ENCODE measurements at places on chromosomes 13 and 19. TPM values are rescaled to one million over a fixed set of nuclear protein-coding genes. Genes with fewer than 3 reads are reported as not detected.

DNA sequence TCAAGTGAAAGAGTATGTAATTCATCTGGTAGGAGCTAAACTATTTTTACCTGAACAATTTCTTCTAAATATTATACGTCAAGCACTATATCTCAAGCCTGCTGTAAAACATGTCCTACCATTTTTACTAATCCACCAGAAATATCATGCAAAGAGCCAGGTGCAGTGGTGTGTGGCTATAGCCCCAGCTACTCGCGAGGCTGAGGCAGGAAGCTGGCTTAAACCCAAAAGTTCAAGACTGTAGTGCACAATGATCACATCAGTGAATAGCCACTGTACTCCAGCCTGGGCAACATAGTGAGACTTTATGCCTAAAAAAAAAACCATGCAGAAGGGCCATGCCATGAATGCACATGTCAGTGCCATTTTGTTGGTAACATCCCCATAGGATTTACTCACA lies 20.7 kb upstream of the CLN5 start:
- H3K4me1 ChIP-seq: no peaks in the 10 kb centered on the region
- H3K36me3 ChIP-seq: no peaks in the 10 kb centered on the region
- no peaks in the 10 kb centered on the region for H3K27me3 ChIP-seq
- DNase-seq: no peak
- no peak overlapping the region for H3K27ac ChIP-seq

DNA sequence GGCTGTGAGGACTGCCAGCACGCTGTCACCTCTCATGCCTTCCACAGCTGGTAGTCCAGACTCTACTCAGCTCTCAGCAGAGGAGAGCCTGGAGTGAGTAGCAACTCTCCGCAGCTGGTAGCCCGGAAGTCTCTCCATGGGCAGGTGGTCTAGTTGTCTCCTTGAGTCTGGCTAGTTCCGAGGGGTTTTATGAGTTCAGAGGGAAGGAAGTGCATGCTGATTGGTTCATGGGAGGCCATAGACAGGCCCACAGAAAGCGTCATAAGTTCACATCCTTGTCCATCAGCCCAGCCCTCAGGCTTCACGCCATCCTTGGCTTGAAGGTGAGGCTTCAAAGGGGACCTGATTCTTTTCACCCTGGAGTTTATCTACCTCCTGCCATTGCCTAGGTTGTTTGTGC lies 2662.4 kb upstream of the PCDH20 start:
- no peak overlapping the region for H3K27ac ChIP-seq
- no peaks in the 10 kb centered on the region for H3K36me3 ChIP-seq
- H3K27me3 ChIP-seq: no peaks in the 10 kb centered on the region
- no peak overlapping the region for H3K4me3 ChIP-seq

DNA sequence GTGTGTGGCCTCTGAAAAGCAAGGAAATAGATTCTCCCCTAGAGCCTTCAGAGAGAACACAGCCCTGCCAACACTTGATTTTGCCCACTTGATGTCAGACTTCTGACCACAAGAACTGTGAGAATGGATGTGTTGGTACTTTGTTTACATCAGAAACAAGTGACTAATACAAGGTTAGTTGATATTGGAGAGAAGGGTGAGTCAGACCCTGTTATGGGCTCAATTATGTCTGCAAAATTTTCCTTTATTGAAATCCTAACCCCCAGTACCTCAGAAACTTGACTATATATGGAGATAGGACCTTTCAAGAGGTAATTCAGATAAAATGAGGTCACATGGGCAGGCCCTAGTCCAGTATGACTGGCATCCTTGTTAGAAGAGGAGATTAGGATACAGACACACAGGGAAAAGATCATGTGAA lies 226.7 kb downstream of the RFC3 start:
- DNase-seq: no peak
- H3K4me3 ChIP-seq: no peak overlapping the region
- no peaks in the 10 kb centered on the region for H3K27me3 ChIP-seq

DNA sequence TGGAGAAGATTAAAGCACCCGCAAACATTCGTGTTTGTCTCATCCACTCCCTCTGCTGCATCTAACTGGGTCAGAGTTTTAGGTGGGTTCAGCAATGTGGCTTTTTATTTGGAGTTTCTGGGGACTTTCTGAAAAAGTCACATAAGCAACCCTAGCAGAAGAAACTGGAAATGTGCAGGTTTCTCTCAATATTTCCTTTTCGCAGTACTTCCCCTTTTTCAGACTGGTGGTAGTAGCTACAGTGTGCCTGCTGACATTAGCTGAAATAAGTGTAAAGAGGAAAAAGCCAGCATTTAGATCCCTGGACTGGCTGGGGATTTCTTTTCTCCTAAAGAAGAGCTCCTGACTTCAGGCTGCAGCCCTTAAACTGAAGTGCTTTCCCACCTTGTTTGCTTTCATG lies 15.9 kb upstream of the OLFM4 start:
- no peak overlapping the region for H3K27ac ChIP-seq
- no peak overlapping the region for H3K4me3 ChIP-seq
- H3K4me1 ChIP-seq: no peaks in the 10 kb centered on the region
- no peaks in the 10 kb centered on the region for H3K27me3 ChIP-seq
- no peak for DNase-seq

- no peaks in the 10 kb centered on the region for H3K4me1 ChIP-seq
- DNase-seq: peak; percentile 71
- H3K27me3 ChIP-seq: no peaks in the 10 kb centered on the region
- peaks cover 8% of the 10 kb centered on the region for H3K36me3 ChIP-seq
- H3K27ac ChIP-seq: no peak overlapping the region
- no peak overlapping the region for H3K4me3 ChIP-seq
These were observed 180.9 kb downstream of the PCCA start for GRCh38 chr13:100269837-100270236.

IFNL4 gene
- total RNA-seq: not detected

GRCh38 chr13:31937436-31937835 lies 94.1 kb upstream of the FRY start:
- no peaks in the 10 kb centered on the region for H3K4me1 ChIP-seq
- H3K4me3 ChIP-seq: no peak overlapping the region
- DNase-seq: no peak

CATSPERD gene
- not detected for total RNA-seq

CADM4 gene
- total RNA-seq: 19.9 TPM

DNA sequence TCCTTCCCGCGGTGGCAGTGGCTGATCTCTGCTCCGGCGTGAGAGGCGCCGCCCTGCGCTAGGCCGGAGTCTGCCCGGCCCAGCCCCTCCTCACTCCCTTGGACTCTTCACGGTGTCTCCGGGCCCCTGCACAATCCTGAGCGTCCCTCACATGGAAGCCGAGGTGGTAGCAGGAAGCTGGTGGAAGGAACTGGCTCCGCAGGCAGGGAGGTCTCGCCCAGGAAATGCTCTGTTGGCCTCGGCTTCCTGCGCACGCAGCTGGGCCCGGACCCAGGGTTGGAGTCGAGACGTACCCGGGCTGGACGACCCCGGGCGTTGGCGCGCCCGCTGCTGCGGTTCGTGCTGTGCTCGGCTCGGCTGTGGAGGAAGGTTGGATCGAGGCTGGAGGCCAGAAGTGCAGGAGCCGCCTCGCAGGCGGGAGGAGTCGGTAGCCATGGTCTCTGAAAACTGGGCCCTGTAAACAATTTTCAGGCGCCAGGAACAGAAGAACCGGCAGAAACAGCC lies 46.3 kb downstream of the ZNF724 start:
- H3K27me3 ChIP-seq: no peaks in the 10 kb centered on the region
- DNase-seq: no peak
- peak overlapping the region; percentile 54 for H3K27ac ChIP-seq
- H3K4me1 ChIP-seq: no peaks in the 10 kb centered on the region

GRCh38 chr13:25923217-25924085 lies 128.4 kb downstream of the SHISA2 start:
- no peaks in the 10 kb centered on the region for H3K27me3 ChIP-seq
- H3K27ac ChIP-seq: no peak overlapping the region
- DNase-seq: no peak
- no peaks in the 10 kb centered on the region for H3K4me1 ChIP-seq
- no peaks in the 10 kb centered on the region for H3K36me3 ChIP-seq
- no peak overlapping the region for H3K4me3 ChIP-seq

DNA sequence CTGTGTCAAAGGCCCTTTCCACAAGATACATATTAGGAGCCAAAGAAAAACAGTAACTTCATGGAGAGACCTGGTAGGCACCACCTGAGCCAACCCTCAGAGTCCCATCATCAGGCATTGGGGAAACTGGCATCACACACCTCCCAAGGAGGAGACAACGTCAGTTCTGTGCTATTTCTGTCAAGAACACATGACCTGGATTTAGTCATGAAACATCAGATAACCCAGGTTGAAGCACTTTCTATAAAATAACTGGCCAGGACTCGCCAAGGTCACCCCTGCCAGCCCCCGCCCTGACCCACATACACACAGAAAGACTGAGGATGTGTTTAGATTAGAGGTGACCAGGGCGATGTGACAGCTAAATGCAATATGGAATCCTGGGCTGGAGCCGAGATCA lies 35.6 kb downstream of the COL4A1 start:
- DNase-seq: no peak
- H3K36me3 ChIP-seq: no peaks in the 10 kb centered on the region
- peaks cover 91% of the 10 kb centered on the region for H3K4me1 ChIP-seq
- no peaks in the 10 kb centered on the region for H3K27me3 ChIP-seq
- peak overlapping the region; percentile 84 for H3K27ac ChIP-seq

GRCh38 chr19:39082745-39083598 lies 1.2 kb upstream of the ACP7 start:
- H3K27me3 ChIP-seq: peaks cover 71% of the 10 kb centered on the region
- no peak overlapping the region for H3K27ac ChIP-seq
- no peak for DNase-seq
- H3K36me3 ChIP-seq: no peaks in the 10 kb centered on the region
- no peak overlapping the region for H3K4me3 ChIP-seq

GRCh38 chr19:55232986-55233385 lies 4.4 kb upstream of the TMEM86B start:
- peaks cover 10% of the 10 kb centered on the region for H3K4me1 ChIP-seq
- DNase-seq: no peak
- no peak overlapping the region for H3K27ac ChIP-seq
- peaks cover 41% of the 10 kb centered on the region for H3K36me3 ChIP-seq

CEACAM19 gene
- 1.3 TPM for total RNA-seq

DNA sequence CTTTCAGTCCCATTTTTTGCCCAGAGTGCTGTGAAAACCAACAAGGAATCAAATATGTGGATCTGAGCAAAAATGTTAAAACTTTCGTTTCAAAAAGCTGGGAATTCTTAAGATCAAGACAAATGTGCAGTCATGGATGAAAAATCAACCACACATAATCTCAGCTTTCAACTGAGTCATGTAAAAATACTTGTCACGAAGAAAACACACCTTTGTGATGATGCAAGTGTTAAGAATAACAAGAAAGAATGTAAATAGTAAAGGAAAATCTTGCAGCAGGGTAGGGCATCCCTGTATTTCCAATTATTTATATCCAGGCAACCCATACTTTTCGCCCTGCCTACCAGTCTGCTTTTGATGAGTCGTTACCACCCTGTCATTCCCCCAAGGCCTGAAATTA lies 27.4 kb upstream of the DCLK1 start:
- H3K27ac ChIP-seq: no peak overlapping the region
- H3K27me3 ChIP-seq: no peaks in the 10 kb centered on the region
- H3K4me3 ChIP-seq: no peak overlapping the region
- DNase-seq: no peak
- H3K36me3 ChIP-seq: no peaks in the 10 kb centered on the region
- H3K4me1 ChIP-seq: peaks cover 14% of the 10 kb centered on the region

DNA sequence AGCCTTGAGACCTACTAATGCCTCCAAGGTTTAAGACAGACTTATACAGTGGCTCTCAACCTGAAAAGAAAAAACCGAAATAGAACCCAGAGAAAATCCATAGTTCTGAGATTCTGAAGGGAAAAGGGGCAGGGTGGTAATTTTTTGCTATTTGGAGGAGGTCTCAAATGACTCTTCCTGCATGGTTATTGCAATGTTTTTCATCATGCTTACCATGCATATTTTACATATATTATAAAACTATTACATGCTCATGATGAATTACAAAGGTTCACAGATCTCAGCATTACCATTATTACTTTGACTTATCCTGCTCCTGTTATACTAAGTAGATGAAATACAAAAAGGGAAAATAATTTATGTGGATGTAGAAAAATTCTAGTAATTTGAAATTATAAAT lies 47.6 kb downstream of the N4BP2L2 start:
- no peaks in the 10 kb centered on the region for H3K27me3 ChIP-seq
- no peak overlapping the region for H3K27ac ChIP-seq
- no peak overlapping the region for H3K4me3 ChIP-seq
- H3K4me1 ChIP-seq: no peaks in the 10 kb centered on the region

GRCh38 chr19:52527956-52528351 lies 486 bp downstream of the ZNF808 start:
- H3K4me1 ChIP-seq: peaks cover 10% of the 10 kb centered on the region
- H3K27ac ChIP-seq: peak overlapping the region; percentile 94
- peaks cover 4% of the 10 kb centered on the region for H3K36me3 ChIP-seq
- peak overlapping the region; percentile 74 for H3K4me3 ChIP-seq

DNA sequence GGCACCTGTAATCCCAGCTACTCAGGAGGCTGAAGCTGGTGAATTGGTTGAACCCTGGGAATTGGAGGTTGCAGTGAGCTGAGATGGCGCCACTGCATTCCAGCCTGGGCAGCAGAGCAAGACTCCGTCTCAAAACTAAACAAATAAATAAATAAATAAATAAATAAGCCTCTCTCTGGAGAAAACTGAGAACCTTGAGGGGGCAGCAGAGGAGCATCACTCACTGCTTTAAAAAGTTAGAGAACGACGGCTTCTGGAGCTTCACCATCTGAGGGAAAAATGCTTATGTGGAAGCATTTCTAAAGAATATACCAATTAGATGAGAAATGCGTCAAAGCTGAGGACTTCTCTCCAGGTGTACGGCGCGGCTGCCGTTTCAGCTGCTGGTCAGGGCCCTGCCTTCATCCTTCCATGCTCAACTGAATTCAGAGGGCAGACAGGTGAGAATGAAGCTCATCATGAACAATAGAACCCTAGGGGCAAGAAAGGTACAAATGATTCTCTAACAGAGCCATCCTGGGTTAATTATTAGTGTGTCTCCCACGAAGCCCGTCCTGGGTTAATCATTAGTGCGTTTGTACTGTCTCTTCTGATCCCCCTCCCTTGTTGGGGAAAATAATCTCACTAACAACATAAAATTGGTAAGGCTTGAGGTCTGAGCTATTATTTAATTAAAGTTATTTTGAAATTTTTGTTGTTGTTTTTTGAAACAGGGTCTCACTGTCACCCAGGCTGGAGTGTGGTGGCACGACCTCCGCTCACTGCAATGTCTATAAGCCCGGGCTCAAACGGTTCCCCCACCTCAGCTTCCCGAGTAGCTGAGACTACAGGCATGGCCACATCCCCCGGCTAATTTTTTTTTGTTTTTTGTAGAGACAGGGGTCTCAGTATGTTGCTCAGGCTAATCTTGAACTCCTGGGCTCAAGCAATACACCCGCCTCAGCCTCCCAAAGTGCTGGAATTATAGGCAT lies 80.1 kb downstream of the IPO5 start:
- DNase-seq: no peak
- no peaks in the 10 kb centered on the region for H3K27me3 ChIP-seq
- H3K27ac ChIP-seq: no peak overlapping the region
- no peaks in the 10 kb centered on the region for H3K36me3 ChIP-seq
- H3K4me1 ChIP-seq: peaks cover 5% of the 10 kb centered on the region

PPP1R37 gene
- total RNA-seq: 17.8 TPM

GNG7 gene
- total RNA-seq: 1.8 TPM

- H3K4me3 ChIP-seq: no peak overlapping the region
- H3K36me3 ChIP-seq: no peaks in the 10 kb centered on the region
- no peak for DNase-seq
- H3K27me3 ChIP-seq: no peaks in the 10 kb centered on the region
These were observed 741.1 kb downstream of the DIAPH3 start for GRCh38 chr13:59422646-59423045.

LHB gene
- total RNA-seq: not detected
